ENCODE measurements at places on chromosomes 2 and 18.

GRCh38 chr2:20539133-20539719 lies 92.4 kb downstream of the RHOB start:
- DNase-seq: no peak

- no peak for DNase-seq
Measured at GRCh38 chr2:37984589-37984988, 59.5 kb downstream of the RMDN2 start.

- DNase-seq: no peak
Measured at GRCh38 chr2:241862093-241862492, 3.4 kb upstream of the PDCD1 start.

- DNase-seq: no peak
Measured at GRCh38 chr2:151358166-151358970, 976 bp downstream of the TNFAIP6 start.

DNA sequence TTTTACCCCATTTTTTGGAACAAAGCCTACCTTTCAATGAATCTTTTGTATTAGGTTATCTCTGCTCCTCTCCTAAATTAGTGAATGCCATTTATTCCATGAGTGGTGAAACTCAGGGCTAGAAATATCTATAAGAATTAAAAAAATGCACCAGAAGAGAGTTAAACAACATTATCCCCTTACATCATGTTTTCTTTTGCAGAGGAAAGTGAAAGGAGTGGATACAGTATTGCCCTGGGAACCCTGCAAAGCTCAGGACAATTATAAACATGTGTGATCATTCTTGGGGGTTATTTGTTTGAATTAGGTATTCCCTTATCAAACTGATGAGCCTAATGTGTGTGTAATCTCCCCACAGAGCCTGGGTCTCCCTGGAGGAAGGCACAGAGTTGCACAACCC lies 559.2 kb downstream of the RNF144A start:
- DNase-seq: no peak

DNA sequence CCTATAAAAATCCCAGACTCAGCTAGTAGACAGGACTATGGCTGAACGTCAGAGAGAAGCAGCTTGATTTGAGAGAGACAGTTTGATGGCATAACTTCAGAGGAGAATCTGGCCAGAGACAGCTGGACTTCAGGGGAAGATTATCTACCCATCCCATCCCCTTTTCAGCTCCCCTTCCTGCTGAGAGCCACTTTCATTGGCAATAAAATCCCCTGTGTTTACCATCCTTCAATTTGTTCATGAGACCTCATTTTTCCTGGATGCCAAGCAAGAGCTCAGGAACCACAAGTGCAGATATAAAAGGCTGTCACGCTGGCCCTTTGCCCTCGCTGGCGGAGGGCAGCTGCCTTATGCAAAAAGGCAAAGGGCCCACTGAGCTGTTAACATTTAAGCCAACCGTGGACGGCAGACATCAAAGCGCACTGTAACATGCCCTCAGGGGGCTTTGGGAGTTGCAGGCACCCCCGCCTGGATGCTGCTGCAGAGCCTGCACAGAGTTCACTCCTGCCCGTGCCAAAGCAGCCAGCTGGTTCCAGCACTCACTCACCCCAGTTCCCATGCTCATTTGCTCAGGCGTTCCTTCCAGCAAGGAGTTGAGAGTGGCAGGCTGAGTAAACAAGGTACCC lies 164.3 kb upstream of the PGAP1 start:
- no peak for DNase-seq

DNA sequence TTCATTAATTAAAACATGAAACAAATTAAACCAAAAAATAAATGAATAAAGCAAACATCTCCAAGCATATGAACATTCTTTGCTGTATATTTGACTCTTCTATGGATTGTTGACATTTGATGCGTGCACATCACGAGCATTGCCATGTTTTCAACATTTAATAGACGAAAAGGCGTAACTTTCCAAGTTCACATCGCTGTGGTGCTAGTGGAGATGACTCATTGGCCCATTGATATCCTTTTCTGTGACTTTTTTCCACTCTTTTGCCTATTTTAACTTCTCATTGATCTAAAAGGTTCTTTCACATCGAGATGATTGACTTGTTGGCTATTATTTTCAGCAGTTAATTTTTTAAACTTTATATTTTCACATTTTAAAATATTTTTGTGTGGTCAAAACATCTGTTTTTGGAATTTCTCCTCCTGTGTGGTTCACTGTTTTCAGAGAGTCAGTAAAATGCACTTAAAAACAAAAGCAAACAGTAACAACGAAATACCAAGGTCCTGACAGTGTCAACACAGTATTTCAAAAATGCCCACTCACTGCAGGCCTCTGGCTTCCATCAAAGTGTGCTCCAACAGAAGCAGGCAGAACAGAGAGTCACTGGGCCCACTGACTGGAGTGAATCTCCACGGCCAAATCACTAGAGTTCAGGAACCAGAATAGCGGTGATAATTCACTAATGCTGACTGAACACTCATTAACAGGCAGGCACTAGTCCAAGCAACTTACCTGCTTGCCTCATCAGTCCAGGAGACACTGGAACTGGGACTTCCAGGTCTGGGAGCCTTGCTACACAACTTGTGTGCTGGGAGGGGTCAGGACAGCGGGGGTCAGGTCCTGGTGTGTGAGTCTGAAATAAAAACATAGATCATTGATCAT lies 372.2 kb upstream of the SMIM21 start:
- no peak for DNase-seq

DNA sequence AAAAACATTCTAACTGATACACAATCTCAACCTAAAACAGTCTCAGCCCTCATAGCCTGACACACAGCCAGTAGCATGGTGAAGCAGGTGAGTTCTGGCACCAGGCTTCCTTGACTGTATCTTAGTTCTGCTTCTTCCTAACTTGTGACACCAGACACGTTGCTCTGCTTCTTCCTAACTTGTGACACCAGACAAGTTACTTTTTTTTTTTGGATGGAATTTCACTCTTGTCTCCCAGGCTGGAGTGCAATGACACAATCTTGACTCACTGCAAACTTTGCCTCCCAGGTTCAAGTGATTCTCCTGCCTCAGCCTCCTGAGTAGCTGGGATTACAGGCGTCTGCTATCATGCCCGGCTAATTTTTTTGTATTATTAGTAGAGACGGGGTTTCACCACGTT lies 6.7 kb upstream of the ATG16L1 start:
- no peak for DNase-seq

DNA sequence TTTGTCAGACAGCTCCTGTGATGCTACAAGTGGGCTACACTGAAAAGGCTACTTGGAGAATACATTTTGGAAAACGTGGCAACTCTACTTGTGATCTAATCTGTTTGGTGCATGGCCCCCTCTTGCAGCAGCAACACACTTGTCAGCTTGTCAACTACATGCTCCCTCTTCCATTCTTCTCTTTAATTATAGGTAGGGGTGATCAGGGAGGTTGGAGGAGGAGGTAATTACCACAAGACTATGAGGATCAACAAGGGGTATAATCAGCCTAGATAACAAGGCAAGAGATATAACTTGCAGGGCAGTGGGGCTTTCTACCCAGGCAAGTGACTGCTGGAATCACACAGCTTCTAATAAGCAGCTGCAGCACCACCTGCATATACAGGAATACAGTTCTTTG lies 104.9 kb downstream of the ACVR1 start:
- no peak for DNase-seq

GRCh38 chr2:167114018-167114417 lies 225.7 kb downstream of the XIRP2 start:
- DNase-seq: no peak

- DNase-seq: no peak
Measured at GRCh38 chr2:109685453-109685852, 71.3 kb downstream of the SOWAHC start.

All from ascending aorta (tissue), 2 donors.